Uterine smooth muscle cell (primary cell): ENCODE measurements at places on chromosomes 4 and X. TPM values are rescaled to one million over a fixed set of nuclear protein-coding genes. Genes with fewer than 3 reads are reported as not detected.

The DKK2 gene
- 0.25 and 0.33 TPM in 2 replicates for total RNA-seq

The FAM236B gene
- total RNA-seq = not detected in 2 replicates

The TAF7L gene
- total RNA-seq = 0.89 and 1.9 TPM in 2 replicates

The TMPRSS11F gene
- not detected in 2 replicates for total RNA-seq

The VEGFC gene
- 45.3 and 48.4 TPM in 2 replicates for total RNA-seq
